ENCODE measurements at places on chromosomes 2 and 18.

DNA sequence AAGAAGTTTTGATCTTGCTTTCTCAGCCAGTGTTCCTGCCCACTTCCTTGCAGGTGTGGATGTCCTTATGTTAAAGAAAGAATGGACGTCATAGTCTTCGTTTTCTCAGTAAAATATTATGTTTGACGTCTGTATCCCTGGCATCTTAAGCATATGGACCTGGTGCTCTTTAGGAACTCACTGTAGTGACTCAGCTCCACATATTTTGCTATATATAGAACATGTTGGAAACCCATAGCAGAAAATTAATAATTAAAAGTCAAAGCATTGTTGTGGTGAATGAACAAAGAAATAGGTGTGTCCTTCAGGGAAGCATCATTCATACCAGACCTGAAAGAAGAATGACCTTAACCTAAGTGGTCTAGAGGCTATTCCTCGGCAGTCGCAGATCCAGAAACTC, 196.1 kb downstream of the MCFD2 start:
- no peak for DNase-seq

GRCh38 chr18:8081267-8081666, 514.2 kb downstream of the PTPRM start:
- DNase-seq: no peak

DNA sequence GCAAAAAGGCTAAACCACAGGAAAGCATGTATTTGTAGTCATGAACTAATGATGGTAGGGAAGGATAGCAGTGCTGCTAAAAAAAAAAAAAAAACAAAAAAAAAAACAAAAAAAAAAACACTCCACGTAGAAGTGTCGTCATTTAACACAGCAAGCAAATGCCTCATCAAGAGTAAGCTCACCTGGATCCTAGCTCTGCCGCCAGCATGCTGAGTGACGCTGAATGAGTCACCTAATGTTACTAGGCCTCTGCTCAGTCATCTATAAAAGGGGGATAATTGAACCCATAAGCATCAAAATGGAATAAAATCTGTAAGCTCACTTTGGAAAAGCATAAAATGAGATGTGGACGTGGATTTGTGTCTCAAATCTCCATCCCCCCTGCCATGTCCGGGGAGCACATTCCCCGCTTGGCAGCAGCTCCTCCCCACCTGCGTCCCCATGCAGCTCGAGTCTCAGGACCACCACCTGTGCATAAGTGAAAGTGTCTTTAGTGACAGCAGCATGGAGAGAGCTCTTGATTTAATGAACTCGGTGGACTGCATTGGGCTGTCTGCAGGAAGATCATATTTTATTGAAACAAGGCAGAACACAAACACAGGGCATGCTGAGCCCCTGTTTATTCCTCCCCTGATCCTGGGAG, 427.5 kb downstream of the LRATD1 start:
- DNase-seq: no peak

DNA sequence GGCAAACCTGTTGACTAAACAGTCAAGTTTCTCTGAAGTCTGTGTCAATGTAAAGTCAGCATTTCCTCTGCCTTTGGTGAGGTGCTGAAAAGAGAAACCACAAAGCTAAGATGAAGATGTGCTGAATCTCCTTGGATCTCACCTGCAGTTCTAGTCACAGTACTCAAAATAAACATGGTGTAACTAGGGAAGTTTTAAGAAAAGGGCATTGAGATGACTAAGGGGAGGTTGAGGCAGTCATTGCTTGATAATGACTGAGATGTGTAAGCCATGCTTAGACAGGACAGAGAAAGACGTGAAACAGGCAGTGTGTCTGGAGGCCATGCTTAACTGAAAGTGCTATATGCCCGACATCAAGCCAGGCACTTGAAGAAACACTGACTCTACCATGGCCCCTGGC, 1010.0 kb upstream of the CELF4 start:
- no peak for DNase-seq

- no peak for DNase-seq
Measured at GRCh38 chr2:22795287-22795866, 589.6 kb upstream of the KLHL29 start.

GRCh38 chr2:149040451-149040850, 2.0 kb downstream of the LYPD6B start:
- no peak for DNase-seq

- no peak for DNase-seq
Measured at GRCh38 chr2:223247136-223247535, 195.1 kb downstream of the KCNE4 start.

All from stimulated activated CD8-positive, alpha-beta memory T cell treated with anti-CD3 and anti-CD28 coated beads, Interleukin-4, amount 100 ng/mL, for 4 hours (primary cell).